NCI-H345 (cell line): ENCODE measurements at places on chromosomes 1 and 21.

DNA sequence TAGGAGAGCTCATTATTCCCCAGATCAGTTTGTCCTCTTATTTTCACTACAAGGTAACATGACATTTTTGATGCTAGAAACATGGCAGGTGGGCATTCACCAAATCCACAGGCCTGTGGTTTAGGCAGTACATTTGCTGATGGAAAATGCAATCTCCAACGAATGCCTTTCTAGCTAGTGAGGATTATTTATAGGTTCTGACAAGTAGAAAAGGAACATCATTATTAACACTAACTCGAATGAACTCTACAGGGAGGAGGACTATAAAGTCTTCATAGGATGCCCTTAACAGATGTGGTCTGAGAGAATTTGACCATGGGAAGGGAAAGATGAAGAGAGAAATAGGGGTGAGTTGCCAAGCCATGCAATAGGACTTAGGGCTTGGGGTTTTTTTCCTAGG is 71.5 kb upstream of the BCL10 start:
- no peak for DNase-seq

DNA sequence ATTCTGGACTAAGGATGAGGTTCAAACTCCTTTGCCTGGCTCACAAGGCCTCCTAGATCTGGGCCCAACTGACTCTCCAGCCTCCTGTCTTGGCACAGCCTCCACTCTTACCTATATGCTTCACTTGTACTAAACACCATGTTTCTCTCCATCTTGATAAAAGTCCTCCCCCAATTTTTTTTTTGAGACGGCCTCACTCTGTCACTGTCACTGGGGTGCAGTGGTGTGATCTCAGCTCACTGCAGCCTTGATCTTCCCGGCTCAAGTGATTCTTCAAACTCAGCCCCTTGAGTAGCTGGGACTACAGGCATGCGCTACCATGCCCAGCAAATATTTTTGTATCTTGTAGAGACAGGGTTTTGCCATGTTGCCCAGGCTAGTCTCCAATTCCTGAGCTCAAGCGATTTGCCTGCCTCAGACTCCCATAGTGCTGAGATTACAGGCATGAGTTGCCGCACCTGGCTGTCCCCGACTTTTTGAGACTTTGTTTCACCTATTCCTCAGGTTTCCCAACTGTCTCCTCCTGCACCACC is 39.7 kb downstream of the CD34 start:
- no peak for DNase-seq

GRCh38 chr1:55610203-55610602 is 395.0 kb upstream of the USP24 start:
- DNase-seq, result no peak

- no peak for DNase-seq
Measured at GRCh38 chr1:94228640-94229375, 8.6 kb downstream of the ARHGAP29 start.

DNA sequence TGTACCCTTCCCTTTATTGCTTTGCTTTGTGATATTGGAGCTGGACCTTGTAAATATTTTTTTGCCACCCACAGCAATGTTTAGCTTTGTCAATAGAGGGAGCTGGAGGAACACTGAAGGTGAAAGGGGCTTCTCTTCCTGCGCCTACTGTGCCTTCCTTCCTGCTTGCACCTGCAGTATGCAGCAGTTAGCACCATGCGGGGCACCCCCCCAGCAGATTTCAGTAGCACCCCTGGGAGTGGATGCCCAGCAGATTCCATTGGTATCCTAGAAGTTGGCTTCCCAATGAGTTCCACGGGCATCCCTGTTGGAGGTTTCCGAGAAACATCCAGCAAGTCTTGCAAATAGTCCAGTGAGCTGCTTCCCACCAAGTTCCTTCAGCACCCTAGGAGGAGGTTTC is 25.6 kb downstream of the S100A10 start:
- DNase-seq, result no peak

GRCh38 chr1:103497404-103497803 is 28.1 kb upstream of the RNPC3 start:
- no peak for DNase-seq

- DNase-seq, result no peak
Measured at GRCh38 chr1:67889953-67890567, 56.8 kb upstream of the GNG12 start.

DNA sequence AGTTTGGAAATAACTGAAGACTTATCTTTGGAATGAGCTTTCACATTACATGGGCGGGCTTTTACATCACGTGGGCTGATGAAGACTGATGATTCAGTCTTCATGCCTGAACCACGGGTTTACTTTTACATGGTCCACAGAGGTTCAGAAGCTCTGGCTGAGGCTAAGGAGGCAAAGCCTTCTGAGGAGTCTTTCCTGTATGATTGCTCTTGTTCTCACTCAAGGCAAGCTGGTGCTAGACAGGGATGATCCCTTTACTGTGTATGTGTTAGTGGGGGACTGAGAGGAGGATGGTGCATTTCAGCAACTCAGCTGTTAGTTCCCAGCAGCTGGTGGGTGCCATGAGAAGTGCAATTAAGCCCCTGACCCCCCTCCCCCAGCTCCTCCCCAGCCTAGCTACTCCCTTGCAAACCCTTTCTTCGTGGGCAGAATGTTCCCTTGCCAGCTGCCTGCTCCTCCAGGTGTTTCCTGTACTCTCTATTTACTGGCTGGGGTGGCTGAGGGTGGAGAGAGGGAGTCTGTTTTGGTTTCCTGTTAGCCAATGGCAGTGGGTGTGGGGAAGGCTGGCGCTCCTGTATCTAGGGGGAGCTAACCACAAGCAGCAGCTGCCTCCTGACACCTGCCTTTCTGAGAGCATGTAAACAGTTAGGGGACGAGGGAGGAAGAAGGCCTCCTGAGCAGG is 15.4 kb downstream of the BTG2 start:
- peak; percentile 92 for DNase-seq

GRCh38 chr1:169460191-169460833 is 25.4 kb downstream of the SLC19A2 start:
- no peak for DNase-seq

DNA sequence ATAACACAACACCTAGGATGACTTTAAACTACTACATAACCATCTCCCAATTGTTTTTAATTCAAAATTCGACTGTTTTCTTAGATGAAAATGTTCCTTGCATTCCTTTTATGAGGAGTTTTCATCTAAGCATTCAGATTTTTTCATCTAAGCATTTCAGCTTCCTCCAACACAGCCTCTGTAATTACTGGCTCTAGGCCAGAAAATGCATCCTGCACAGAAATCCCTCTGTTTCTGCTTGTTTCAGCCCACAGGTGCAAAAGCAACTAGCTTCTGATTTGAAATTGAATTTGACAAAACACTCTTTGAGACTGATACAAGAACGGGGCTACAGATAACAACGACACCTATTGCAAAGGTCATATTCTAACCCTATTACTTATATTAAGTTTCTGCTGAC is 90.4 kb downstream of the RGS21 start:
- DNase-seq, result no peak

DNA sequence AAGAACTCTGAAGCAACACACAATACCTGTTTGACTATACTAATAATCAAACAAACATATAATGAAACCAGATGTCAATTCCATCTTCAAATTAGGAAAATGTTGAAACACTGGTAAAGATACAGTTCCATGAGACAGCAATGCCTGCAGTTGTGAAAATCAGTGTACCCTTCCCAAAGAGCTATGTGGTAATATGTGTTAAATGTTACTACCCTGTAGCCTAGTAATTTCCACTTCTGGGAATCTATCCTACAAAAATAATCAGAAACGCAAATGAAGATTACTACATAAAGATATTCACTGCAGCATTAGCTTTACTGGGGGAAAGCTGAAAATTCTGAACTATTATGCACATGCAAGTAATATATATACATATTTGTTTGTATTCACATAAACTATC is 16.9 kb downstream of the GLIS1 start:
- no peak for DNase-seq

- DNase-seq, result no peak
Measured at GRCh38 chr1:222369148-222369547, 178.8 kb downstream of the HHIPL2 start.

DNA sequence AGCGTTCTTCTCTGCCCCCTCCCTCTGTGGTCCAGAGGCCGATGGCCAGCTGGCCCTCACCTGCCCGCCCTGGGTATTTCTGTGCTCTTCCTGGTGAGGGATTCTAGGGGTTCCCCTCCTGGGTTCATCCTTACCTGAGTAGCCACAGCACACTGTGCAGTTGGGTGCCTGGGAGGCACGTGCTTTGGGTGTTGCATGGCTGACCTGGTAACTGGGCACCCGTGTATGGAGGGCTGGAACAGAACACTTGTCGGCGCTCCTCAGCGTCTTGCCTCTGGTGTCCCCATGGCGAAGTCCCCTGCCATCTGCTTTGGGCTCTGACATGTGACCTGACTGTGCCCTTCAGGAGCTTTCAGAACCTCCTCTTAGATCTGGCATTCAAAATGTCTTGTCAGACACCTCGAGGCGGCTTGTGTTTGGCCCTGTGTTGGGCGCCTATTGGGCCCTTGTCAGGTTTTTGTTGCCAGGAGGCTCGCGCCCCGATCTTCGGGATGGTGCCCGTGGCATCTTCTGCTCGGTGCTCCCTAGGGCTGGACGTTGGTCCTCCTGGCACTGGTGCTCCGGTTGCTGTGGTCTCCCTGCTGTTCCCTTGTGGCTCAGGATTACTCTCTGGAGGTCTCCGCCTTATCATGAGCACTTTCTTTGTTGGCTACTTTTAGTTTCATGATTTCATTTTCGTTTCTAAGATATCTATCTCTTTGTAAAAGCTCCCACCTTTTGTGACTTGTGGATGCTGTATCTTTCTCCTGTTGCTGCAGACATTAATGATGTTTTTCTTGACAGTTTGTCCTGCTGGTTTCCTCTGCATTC is 28.5 kb downstream of the SKI start:
- DNase-seq, result no peak

DNA sequence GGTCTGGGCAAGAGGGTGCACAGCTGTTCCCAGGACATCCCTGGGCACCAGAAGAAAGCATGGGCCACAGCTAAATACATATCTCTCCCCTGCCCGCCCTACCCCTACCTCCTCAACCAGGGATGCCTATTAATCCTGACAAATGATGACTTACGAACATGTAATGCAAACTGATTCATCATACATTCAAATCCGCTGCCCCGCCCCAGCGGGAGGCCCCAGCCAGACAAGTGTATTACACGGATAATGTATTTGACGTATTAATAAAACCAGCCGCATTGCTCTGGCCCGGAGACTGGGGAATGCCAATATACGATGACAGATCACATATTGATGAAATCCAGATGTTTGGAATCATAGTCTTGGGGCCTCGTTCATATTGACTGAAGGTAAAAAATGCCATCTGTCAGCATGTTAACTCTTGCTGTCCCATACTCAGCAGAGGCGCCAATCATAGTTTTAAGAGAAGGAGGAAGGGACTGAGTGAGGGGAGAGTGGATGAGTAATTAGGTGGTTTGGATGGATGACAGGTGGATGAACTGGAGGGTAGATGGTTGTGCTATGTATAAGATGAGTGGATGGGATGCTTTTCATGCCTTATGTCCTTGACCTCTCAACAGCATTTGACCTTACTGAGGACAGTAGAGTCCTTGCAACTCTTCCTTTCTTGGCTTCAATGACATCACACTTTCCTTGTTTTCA is 68.2 kb downstream of the TMEM53 start:
- no peak for DNase-seq

GRCh38 chr1:209595599-209596285 is 12.2 kb downstream of the CAMK1G start:
- no peak for DNase-seq

- no peak for DNase-seq
Measured at GRCh38 chr1:228905701-228906101, 170.4 kb downstream of the RHOU start.

DNA sequence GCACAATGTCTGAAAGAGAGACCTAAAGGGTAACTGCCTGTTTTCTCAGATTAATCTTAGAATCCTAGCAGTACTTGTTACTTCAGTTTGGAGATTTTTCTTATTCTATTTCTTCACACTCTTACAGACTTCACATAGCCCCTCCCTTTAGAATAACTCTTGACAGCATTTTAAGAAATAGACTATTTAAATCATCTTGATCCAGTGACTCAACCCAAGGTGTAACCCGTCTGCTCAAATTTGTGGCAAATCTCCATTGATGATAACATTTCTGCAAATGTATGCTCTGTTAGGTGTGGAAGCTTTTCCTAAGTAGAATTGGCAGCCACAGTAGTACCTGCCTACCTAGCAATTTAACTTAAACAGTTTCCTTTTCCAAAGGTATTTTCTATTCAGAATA is 391.2 kb downstream of the DISC1 start:
- no peak for DNase-seq

GRCh38 chr1:99648107-99648506 is 2.2 kb downstream of the PALMD start:
- DNase-seq, result no peak

- peak; percentile 12 for DNase-seq
Measured at GRCh38 chr1:183543619-183544204, 46.5 kb downstream of the NCF2 start.

DNA sequence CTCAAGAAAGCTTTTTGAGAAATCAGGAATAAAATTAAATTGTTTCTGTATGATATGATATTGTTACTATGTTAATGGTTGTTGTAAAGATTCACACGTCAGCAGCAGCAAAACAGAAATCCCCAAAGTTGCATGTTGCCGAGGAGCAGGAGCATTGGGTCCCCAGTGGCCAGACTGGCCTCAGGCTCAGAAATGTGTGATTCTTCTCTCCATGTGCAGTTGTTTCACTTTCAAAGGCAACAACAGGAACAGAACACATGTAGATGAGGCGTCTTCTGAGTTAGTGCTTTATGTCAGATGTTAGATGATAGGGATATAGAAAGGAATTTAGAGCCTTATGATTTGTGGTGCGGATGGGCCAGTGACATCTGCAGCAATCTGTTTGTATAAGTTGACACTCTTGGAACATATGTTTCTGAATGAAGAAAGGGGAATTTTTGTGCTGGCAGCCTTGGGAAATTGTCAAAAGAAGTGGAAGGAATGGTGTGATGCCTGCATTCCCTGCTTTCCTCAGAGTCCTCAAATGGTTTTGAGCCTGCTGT is 2.1 kb upstream of the TTLL7 start:
- no peak for DNase-seq

DNA sequence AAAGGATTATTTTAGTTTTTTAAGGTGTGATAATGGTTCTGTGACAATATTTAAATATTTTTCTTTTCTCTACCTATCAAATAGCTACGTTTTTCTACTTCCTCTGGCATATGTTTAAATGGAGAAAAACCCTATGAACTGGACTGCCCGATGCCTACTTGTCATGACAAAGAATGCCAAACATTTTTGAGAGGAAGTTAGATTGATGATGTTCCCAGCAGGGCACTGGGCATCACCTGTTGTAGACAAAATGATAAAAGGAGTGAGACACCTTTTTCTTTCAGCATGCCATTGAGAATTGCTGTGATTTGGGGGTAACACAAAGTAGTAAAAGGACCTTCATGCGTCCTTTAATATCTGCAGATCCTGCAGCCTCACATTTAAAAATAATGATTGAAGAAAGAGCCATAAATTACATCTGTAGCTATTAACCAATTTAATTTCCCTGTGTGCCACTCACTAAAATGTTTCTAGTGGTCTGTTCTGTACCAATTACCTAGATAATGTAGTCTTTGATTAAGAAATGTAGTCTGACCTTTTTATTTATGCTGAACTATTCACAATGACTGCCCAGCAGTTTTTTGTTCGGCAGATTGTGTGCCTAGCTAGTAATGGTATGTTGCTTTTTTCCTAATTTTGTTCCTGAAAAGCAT is 47.6 kb downstream of the RPL5 start:
- peak; percentile 7 for DNase-seq

- peak; percentile 18 for DNase-seq
Measured at GRCh38 chr1:19250629-19251304, 557 bp downstream of the EMC1 start.
